H9 (cell line): ENCODE measurements at places on chromosomes 3 and 15.

GRCh38 chr15:100834731-100835130, 44.9 kb upstream of the ALDH1A3 start:
- DNase-seq: no peak

DNA sequence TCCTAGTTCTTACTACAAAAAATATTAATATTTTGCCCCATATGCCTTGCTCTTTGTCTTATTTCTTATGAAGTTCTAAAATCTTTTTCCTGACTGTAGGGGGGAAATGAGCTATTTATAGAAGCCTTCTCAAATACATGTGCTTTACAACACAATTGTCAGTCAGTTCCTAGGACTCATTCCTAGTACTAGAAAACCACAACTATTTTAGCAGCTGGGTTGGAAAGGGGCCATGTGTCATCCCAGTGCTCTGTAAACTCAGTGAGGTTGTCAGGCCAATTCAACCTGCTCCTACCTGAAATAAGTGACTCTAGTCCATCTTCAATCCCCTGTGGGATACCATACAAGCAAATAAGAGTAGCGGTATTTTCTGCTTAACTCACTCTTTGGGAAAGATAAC, 153.8 kb downstream of the ULK4 start:
- no peak for DNase-seq

DNA sequence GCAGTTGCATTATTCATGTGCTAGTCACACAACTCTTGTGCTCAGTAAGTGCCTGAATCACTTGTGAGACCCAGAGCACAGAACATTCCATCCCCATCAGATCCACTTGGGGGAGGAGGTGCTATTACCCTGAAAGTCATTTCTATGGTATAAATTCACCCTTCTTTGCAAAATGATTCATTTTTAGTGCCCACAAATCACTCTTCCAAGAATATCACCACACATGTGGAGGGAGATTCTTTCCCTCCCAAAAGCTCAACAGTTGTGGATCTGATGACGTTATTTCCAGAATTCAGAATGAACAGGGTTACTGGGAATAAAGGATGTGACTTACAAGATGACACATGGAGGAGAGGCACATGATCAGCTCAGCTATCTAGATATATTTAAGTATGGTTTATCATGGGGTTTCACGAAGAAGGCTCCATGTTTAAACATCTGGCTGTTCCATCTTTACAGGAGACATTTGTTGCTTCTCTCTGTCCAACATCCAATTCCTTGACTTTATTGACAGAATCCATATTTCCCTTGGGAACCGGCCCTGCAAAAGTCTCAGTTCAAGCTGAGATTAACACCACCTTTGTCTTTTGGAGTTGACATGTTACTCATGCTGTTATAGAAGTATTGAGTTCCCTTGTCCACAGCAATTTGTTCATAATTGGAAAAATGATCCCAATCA, 214.2 kb upstream of the PROK2 start:
- DNase-seq: no peak

DNA sequence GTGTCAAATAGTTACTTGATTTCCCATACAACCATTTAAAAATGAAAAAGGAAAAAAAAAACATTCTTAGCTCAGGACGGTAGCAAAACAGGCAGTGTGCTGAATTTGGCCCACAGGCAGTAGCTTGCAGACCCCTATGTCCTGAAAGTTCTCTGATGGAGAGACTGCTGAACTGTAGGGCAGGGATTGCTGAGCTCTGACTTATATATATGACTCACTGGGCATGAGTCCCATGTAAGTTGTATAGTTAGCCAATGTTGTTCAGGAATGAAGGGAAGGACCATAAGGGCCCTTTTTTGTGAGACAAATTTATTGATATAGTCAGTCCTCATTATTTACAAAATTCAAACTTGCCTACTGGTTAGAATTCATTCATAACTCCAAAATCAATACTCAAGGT, 36.9 kb upstream of the FRMD4B start:
- no peak for DNase-seq

- DNase-seq: no peak
Observed at GRCh38 chr15:22936577-22937472, 43.3 kb downstream of the CYFIP1 start.

GRCh38 chr3:48352546-48352945, 19.1 kb upstream of the SPINK8 start:
- DNase-seq: no peak
